ENCODE measurements at places on chromosomes 16 and 17.

DNA sequence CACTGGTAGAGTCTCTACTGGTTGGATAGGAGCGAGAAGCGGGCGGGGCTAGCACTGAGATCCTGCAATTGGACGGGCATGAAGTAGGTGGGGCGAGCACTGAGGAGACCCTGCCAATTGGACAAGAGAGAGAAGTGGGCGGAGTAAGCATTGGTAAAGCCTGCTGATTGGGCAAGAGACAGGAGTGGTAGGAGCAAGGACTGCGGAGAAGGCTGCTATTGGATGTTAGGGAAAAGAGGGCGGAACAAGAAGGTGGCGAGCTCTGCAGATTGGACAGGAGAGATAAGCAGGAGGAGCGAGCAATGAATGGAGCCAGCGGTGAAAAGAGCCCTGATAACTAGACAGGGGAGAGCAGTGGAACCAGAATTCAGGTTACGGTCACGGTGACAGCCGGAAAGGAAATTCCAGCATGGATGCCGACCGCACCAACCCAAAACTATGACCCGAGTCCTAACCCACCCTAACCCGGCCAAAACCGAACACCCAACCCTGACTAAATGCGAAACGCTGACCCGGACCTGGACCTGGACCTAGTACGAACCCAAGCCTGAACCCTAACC is 4.8 kb downstream of the SCGB1C2 start:
- no peak for DNase-seq

- DNase-seq = no peak
Observed at GRCh38 chr17:77449908-77450741, 309.4 kb downstream of the SEC14L1 start.

GRCh38 chr17:58317421-58318064 is 11.1 kb downstream of the TSPOAP1 start:
- DNase-seq = peak; percentile 65

GRCh38 chr17:60506312-60506711 is 19.7 kb downstream of the APPBP2 start:
- DNase-seq = no peak

DNA sequence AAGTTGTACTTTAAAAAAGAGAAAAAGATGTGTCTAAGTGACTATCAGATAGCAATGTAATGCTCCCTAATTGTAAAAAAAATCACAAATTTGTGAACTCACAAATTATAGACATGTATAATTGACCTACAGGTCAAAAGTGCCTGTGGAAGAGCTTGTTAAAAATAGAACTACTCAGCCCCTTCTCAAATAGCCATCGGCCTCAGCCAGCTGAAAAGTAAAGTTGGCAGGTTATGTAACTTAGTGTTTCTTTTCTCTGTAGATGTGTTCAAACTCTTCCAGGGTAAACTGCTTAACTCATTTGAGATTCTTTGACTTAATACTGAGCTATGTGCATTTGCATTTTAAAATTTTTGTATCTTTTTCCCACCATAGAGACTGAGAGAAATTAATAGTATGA is 13.3 kb downstream of the AKTIP start:
- no peak for DNase-seq

DNA sequence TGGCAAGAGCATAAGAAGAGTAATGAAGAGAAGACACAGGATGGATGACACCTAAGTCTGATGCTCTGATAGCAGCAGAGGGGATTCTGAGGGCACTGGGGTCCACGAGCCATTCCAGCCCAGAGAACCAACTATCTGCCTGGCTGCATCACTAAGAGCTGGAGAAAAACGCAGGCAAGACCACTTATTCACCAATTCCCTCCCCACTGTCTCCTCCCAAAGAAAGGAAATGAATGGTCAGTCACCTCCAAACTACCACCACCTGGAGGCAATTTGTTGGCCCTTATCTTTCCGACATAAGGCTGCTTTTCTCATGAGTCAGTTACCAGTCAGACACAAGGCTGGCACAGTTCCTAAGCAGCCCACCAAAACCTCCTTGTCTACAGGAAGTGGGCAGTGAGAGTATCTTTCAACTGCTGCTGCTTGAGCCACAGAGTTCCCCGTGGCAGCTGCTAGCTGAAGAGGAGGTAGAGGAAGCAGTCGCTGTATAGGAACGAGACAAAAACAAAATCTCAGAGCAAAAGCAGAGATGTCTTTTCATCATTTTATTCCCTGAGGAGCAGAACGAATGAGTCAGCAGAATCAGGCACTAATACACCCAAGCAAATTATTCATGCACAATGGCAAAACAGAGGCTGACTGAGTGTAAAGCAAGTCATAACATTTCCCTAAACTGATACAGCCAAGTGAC is 111.1 kb downstream of the SMG6 start:
- DNase-seq = peak; percentile 69

GRCh38 chr16:67199011-67199807 is at the start of gene ELMO3:
TSS of gene ELMO3 (plus strand) at chr16:67199131. CDS start at chr16:67199327, 196 bp downstream.
- no peak for DNase-seq

GRCh38 chr17:33786478-33786877 is 468.6 kb upstream of the CCL2 start:
- DNase-seq = no peak

DNA sequence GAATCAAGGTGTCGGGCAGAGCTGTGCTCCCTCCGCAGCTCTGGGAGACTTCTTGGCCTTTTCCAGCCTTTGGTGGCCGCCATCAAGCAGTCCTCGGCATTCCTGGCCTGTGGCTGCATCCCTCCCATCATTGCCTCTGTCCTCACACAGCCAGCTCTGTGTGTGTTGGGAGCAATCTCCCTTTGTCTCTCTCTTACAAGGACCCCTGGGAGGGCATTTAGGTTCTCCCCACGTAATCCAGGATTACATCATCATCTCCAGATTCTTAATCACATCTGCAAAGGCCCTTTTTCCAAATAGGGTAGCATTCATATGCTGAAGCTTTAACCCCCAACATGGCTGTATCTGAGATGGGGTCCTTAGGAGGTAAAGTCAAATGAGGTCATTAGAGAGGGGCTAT is 4.1 kb upstream of the DNAH17 start:
- no peak for DNase-seq

- peak; percentile 73 for DNase-seq
Observed at GRCh38 chr17:17849147-17849820, 12.5 kb upstream of the SREBF1 start.

- DNase-seq = no peak
Observed at GRCh38 chr17:42669977-42670788, 6.6 kb downstream of the PLEKHH3 start.

- no peak for DNase-seq
Observed at GRCh38 chr16:55476625-55477533, 2.1 kb upstream of the MMP2 start.

GRCh38 chr17:47883589-47884426 is 12.2 kb upstream of the SP2 start:
- no peak for DNase-seq

DNA sequence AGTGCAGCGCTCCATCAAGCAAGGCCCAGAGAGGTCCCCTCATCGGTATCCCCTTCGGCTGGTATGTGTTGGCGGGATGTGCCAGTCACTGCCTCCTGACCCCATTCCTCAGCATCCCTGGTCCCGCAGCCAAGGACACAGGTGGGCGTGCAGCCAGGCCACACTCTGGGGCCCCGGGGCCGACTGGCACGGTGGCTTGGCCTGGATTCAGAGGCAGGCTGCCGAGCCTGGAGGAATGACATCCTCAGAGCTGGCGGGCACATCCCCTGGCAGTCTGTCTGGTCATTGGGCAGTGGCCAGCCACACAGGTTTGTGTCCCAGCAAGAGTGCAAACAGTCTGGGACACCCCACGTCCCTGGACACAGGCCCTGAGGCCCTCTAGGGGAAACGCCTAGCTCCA is 111.1 kb downstream of the SDK2 start:
- DNase-seq = no peak

DNA sequence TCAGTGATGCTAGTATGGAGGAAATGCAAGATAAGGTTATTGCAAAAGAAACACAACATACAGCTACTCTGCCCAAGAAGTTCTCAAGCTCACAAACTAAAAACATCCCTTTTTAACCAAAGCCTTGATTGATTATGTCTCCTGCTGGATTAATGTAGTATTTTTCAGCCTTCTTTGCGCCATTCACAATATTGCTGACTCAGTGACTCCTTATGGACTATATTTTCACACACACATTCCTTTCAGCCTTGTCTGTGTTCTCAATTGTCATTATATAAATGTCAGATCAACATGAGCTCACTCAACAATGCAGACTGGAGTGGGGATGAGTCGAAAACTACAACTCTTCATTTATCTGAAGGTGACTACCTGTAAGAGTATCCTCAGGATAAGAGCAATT is 579.3 kb upstream of the CDH8 start:
- DNase-seq = no peak

- no peak for DNase-seq
Observed at GRCh38 chr17:57666201-57666870, 78.8 kb downstream of the CCDC182 start.

GRCh38 chr17:51493206-51493605 is 232.9 kb downstream of the UTP18 start:
- no peak for DNase-seq

- no peak for DNase-seq
Observed at GRCh38 chr16:20865420-20866131, 34.6 kb downstream of the DCUN1D3 start.

- DNase-seq = no peak
Observed at GRCh38 chr16:75197522-75198134, 9.3 kb downstream of the CTRB2 start.

DNA sequence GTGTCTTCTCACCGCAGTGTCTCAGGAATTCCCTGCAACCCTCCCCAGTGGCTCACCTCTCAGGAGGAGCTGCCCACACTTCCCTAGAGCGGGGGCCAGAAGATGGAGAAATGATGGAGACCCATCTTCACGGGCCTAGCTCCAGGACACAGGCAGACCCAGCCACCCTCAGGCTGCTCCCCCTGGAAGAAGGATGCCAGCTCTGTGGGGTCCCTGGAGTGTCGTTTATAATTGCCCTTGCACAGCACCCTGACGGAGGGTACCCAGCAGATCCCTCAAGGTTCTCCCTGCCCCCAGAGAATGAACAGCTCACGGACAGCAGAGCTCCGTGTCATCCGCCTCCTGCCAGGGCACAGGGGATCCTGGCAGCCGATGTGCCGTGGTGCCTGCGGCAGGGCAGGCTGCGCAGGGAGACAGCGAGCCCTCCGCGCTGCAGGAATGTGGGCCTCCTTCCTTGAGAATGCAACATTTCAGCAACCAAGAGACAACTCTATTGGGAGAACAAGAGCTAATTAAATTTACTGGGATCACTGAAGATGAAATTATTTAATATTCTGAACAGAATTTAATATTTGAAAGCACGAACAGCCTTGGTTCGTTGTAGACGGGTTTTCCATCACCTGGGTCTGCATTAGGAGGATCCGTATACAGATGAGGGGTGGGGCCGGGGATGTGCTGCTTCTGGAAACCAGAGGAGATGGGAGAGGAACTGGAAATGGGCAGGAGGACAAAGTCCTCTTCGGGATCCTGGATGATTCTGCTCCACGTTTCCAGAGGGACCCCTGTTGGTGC is 21.0 kb upstream of the RBFOX3 start:
- no peak for DNase-seq

DNA sequence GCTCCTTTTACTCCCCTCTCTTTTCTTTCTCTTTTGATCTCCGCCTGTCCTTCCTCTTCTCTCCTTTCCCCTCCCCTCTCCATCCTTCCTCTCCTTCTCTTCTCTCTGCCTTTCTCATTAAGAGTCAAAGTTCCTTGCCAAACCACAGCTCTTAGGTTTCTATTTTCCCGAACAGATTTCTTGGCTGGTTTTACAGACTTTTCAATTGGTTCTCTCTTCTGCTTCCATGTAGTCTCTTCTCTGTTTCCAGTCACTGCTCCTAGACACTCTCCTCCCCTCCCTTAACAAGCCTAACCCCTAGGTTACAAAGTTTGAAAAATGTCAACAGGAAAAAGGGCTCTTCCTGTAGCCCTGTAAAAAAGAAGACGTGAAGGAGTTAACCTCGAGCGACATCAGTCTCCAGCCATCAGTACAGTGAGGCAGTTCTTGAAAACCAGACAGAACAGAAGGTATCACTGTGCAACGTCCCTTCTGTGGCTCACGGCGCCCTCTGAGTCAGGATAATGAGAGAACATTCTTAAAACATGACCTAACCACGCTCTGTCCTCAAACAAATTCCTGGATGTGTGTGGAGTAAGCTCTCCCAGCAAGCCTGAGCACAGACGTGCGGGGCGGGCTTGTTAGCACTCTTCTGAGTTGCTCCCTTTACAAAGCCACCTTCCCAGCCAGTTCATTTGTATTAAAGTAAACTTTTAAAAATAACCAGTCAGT is 11.6 kb upstream of the MARCHF10 start:
- DNase-seq = no peak

GRCh38 chr16:11393861-11394592 is 48.8 kb downstream of the RMI2 start:
- DNase-seq = no peak

- no peak for DNase-seq
Observed at GRCh38 chr17:31696703-31697325, 162.2 kb downstream of the COPRS start.

DNA sequence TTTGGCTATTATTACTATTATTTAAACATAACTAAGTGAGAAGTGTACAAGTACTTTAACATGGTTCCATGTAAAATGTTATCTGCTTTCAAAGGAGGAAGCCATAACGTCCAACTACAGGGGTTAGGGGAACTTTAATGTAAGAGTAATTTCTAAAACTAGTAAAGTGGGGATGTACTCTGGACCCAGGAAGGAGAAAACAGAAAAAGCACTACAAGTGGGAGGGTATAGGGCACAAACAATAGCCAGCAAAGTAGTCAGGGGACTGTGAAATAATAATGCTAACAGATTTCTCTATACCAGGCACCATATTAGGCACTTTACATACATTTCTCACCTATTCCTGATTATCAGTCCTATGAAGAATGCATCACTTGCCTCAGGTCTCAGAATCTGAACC is 19.6 kb downstream of the USP31 start:
- DNase-seq = no peak

- peak; percentile 4 for DNase-seq
Observed at GRCh38 chr17:19876529-19877161, 8.9 kb upstream of the ULK2 start.

DNA sequence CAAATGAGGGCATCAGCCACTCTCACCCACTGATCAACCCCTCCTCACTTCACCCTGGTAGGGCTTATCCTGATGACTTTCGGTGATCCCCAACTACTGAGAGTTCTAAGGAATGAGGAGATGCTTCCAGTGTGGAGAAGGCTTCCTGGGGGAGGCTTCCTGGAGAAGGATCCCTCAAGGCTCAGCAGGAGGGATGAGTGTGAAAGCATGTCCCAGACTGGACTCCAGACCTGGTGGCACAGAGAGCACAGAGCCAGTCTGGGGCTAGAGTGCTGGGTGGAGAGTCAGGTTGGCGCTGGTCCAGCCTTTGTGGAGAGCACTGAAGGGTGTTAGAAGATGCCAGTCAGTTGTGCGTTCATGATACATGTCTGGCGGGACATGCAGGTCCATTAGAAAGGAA is 53.7 kb downstream of the PLD6 start:
- no peak for DNase-seq

DNA sequence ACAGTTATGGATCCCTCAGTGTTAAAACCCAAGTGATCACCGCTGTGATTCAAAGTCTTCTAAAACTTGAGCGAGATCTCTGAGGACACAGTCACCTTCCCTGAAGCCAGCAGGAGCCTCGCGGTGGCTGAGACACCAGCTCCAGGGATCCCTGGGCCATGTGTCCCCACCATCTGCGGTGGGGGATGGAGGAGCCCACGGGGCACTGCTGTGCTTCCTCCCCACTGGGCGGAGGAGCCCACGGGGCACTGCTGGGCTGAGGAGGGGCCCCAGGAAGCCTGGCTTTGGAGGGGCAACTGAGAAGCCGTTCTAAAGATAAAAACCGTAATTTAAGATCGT is 65.7 kb upstream of the METRNL start:
- no peak for DNase-seq

All from activated gamma-delta T cell treated with anti-CD3 and anti-CD28 coated beads, Interleukin-2, amount 50 U/mL, for 16 hours (primary cell).